SJSA1 (cell line): ENCODE measurements at places on chromosomes 5 and 9. TPM values are rescaled to one million over a fixed set of nuclear protein-coding genes. Genes with fewer than 3 reads are reported as not detected.
A peak's percentile ranks its signal among the peaks of the same experiment; 100 is the strongest.

- H3K4me3 ChIP-seq = no peak overlapping the region
- H3K4me1 ChIP-seq = no peaks in the 10 kb centered on the region
- no peaks in the 10 kb centered on the region for H3K36me3 ChIP-seq
- H3K27ac ChIP-seq = no peak overlapping the region
Measured at GRCh38 chr5:2021484-2022176, 138.9 kb upstream of the IRX4 start.

- no peak for DNase-seq
- H3K27me3 ChIP-seq = no peaks in the 10 kb centered on the region
- H3K4me1 ChIP-seq = no peaks in the 10 kb centered on the region
- no peak overlapping the region for H3K4me3 ChIP-seq
Measured at GRCh38 chr5:113989913-113990305, 372.0 kb upstream of the KCNN2 start.

GRCh38 chr9:126696401-126697145 is 82.8 kb downstream of the LMX1B start:
- no peak overlapping the region for H3K4me3 ChIP-seq
- no peaks in the 10 kb centered on the region for H3K27me3 ChIP-seq
- no peaks in the 10 kb centered on the region for H3K36me3 ChIP-seq
- no peak overlapping the region for H3K27ac ChIP-seq
- DNase-seq = no peak

DNA sequence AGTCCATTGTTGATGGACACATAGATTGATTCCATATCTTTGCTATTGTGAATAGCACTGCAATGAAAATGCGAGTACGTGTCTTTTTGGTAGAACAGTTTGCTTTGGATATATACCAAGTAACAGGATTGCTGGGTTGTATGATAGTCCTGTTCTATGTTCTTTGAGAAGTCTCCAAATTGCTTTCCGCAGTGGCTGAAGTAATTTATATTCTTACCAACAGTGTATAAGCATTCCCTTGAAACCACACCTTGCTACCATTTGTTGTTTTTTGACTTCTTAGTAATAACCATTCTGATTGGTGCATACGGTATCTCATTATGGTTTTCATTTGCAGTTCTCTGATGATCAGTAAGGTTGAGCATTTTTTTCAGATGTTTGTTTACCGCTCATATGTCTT is 792.9 kb downstream of the PTPRD start:
- DNase-seq = no peak
- H3K4me1 ChIP-seq = no peaks in the 10 kb centered on the region
- H3K27ac ChIP-seq = no peak overlapping the region
- no peak overlapping the region for H3K4me3 ChIP-seq
- no peaks in the 10 kb centered on the region for H3K36me3 ChIP-seq
- no peaks in the 10 kb centered on the region for H3K27me3 ChIP-seq

DNA sequence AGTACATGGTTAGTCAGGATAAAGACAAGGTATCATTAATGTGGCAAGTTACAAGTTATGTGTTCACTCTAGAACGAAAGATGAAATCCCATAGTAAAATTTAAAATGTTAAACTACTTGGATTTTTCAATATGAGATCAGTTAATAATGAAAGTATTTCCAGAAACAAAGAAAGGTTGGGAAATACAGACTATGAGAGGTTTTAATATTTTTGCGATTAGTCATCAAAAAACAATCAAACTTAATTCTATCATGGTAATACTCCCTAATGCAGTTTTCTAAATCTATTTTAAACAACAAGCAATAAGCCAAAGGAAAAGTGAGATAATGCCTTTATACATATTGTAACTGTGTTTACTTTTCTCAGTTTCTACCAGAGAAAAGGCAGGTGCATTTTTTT is 10.6 kb downstream of the CDH12 start:
- no peak for DNase-seq
- H3K36me3 ChIP-seq = no peaks in the 10 kb centered on the region
- H3K4me1 ChIP-seq = no peaks in the 10 kb centered on the region

GRCh38 chr9:18129809-18130334 is 344.1 kb upstream of the ADAMTSL1 start:
- no peaks in the 10 kb centered on the region for H3K27me3 ChIP-seq
- no peak overlapping the region for H3K27ac ChIP-seq
- no peaks in the 10 kb centered on the region for H3K36me3 ChIP-seq
- no peak for DNase-seq
- no peak overlapping the region for H3K4me3 ChIP-seq

- no peak overlapping the region for H3K27ac ChIP-seq
- no peaks in the 10 kb centered on the region for H3K36me3 ChIP-seq
- H3K4me1 ChIP-seq = no peaks in the 10 kb centered on the region
Measured at GRCh38 chr9:26310294-26310693, 582.3 kb downstream of the CAAP1 start.

GRCh38 chr5:168316139-168316578 is 24.7 kb downstream of the WWC1 start:
- H3K4me1 ChIP-seq = peaks cover 62% of the 10 kb centered on the region
- H3K27me3 ChIP-seq = no peaks in the 10 kb centered on the region
- no peak overlapping the region for H3K4me3 ChIP-seq
- DNase-seq = no peak
- peak overlapping the region; percentile 90 for H3K27ac ChIP-seq

DNA sequence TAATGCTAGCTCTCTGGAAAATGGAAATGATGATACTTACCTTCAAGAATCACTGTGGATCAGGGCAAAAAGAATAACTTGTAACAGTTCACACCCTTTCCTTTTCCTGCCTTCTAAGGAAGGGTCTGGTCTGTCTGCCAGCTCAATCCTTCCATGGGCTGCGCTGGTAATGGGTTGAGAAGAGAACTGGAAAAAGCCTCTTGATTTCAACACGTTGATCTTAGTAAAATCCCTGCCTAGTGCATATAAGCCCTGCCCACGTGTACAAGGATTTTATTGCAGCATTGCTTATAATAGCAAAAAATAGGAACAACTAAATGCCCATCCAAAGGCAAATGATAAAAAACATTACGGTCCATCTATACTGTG is 20.5 kb downstream of the C1QTNF2 start:
- no peaks in the 10 kb centered on the region for H3K36me3 ChIP-seq
- no peaks in the 10 kb centered on the region for H3K27me3 ChIP-seq
- H3K27ac ChIP-seq = no peak overlapping the region
- no peaks in the 10 kb centered on the region for H3K4me1 ChIP-seq
- no peak overlapping the region for H3K4me3 ChIP-seq

DNA sequence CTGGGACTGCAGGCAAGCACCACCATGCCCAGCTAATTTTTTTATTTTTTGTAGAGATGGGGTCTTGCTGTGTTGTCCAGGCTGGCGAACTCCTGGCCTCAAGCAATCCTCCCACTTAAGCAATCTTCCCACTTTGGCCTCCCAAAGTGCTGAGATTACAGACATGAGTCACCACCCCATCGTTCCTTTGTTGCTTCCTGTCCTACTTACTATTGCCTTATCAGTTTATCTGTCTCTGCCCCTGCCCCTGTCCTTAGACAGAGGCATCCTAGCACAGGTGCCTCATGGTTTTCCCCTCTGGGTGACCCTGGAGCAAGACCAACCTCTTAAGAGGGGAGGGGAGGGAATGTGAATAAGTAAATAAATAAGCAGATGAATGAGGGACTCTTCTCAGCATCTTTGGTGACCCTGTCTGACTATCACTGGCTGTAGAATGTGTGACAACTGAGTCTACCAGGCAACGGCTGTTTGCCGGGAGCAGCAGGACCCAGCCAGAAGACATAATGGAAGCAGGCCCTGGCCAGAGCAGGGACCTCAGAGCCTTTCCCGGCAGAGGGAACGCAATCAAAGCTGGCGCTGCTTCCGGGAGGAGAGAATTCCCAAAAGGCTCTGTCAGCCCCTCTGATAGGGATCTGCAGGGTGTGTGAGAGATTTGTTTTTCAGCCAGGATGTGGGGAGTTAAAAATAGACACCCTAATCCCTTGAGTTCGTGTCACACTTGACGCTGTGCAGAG is 43.8 kb upstream of the DAB2IP start:
- H3K36me3 ChIP-seq = no peaks in the 10 kb centered on the region
- H3K4me1 ChIP-seq = no peaks in the 10 kb centered on the region
- H3K4me3 ChIP-seq = no peak overlapping the region
- DNase-seq = no peak

DNA sequence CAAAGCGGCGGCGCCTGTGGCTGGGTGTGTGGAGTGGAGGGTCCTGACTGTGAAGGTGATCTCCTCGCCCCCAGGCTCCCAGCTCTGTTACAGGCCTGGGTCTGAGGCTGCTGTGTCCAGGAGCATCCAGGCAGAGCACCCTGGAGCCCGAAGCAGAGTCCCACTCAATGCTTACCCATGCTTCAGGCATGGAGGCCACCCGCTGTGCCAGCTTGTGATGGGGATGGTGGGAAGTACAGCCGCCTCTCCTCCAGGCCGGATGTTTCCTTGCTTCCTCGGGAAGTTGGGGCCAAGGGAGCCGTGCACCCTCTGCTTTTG is 255.9 kb upstream of the IRX1 start:
- H3K27me3 ChIP-seq = no peaks in the 10 kb centered on the region
- no peak overlapping the region for H3K4me3 ChIP-seq
- H3K27ac ChIP-seq = no peak overlapping the region
- no peak for DNase-seq
- no peaks in the 10 kb centered on the region for H3K36me3 ChIP-seq

Gene SMIM33
- not detected in 2 replicates for total RNA-seq

Gene CNTLN
- 3.7 and 6.9 TPM in 2 replicates for total RNA-seq

Gene WHRN
- total RNA-seq = 0.50 and 1.4 TPM in 2 replicates

Gene PCDHA11
- not detected in 2 replicates for total RNA-seq

Gene SYNPO
- total RNA-seq = 3.7 and 6.5 TPM in 2 replicates

Gene TMEM141
- total RNA-seq = 33.5 and 44.6 TPM in 2 replicates

Gene IFNA8
- not detected in 2 replicates for total RNA-seq
